Epithelial cell of esophagus (primary cell): ENCODE measurements at places on chromosomes 6 and 20.
A peak's percentile ranks its signal among the peaks of the same experiment; 100 is the strongest.

DNA sequence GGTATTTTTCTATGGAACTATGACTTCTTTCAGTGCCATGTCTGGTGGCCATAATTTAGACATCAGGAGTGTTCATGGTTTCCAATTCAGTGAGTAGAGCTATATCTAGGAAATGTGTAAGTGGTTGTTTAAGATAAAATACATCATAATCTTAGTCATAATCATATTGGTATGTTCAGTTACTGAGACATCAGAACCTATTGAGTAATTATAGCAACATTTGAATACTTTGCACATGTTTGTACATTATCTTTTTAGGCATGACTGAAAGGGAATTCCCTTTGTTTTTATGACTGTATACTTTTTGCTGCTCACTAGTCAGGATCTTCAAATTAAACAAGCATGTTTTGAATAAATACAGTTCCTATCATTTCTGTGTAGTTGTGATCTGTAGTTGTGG, 64.0 kb downstream of the STXBP5 start:
- DNase-seq = peak; percentile 71

DNA sequence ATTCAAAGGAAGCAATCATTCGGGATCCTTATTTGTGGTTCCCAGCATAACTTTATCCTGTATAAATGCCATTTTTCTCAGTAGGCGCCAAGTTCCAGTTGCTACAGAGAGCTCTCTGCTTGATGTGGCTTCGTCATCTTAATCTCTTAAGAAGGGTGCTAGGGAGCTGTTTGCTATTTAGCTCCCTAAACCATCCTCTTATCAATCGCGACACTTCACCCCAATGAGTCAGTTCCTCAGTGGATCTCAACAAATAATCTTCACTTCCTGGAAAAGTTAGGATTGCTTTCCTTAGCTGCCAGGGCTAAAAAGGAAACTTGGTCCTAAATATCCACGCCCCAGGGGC, 1.3 kb upstream of the NKAIN2 start:
- no peak for DNase-seq

GRCh38 chr6:119090256-119090655, 11.8 kb upstream of the FAM184A start:
- DNase-seq = peak; percentile 44

GRCh38 chr6:158441716-158442215, 118.1 kb upstream of the TMEM181 start:
- no peak for DNase-seq

- DNase-seq = no peak
Observed at GRCh38 chr20:34862724-34863123, 9.9 kb downstream of the GGT7 start.

- no peak for DNase-seq
Observed at GRCh38 chr20:63060057-63060991, 53.6 kb upstream of the BHLHE23 start.

GRCh38 chr6:169250660-169251059, 3.0 kb downstream of the THBS2 start:
- peak; percentile 89 for DNase-seq

GRCh38 chr20:56200456-56200855, 48.1 kb upstream of the MC3R start:
- DNase-seq = no peak

- peak; percentile 77 for DNase-seq
Observed at GRCh38 chr6:18551228-18551627, 164.1 kb downstream of the RNF144B start.

DNA sequence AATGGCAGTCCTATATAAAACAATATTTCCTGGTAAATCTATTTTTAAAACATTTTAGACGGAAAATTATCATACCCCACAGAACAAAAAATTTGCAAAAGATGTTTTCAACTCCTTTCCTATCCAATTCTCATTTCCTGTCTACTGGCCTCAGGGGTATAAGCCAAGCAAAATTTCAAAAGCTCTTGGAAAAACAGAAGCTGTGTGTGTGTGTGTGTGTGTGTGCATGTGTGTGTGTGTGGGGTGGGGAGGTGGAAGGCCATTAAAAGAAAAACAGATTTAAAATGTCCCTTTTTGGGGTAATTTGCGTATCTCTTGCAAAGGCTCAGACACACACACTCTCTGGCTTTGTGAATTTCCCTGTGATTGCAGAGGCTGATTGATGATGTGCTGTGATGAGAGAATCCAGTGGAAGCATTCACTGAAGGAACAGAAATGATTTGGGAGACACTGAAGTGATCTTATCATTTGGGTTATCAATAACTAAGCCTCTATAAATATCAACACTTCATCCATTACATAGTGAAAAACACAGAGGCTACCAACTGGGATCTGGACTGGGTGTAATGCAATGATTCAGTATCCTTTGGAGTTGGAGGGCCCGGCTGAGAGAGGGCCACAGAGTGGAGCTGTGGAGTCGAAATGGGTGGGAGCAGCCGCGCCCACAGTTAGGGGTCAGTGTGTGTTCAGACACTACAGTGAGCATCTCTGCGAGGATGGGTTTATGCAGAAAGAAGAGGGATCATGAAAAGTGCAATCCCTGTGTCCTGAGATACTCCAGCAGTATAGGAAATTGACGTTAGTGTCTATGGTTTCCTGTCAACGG, 106.8 kb upstream of the PREP start:
- DNase-seq = no peak

DNA sequence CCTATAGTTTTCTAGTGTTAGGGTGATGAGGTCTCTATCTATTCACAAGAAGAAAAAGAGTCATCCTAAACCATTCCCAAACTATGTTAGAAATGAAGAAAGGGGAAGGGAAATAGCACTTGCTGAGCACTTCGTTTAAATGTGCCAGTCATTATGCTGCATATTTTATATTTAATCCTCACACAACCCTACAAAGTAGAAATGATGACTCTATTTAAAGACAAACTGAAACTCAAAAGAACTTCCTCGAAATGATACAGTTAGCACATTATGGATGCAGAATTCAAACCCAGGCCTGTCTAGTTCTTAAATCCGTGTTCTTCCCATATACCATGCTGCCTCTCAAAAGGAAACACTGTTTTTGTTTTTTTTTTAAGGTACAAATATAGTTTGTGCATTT, 174.6 kb downstream of the GMPR start:
- no peak for DNase-seq

DNA sequence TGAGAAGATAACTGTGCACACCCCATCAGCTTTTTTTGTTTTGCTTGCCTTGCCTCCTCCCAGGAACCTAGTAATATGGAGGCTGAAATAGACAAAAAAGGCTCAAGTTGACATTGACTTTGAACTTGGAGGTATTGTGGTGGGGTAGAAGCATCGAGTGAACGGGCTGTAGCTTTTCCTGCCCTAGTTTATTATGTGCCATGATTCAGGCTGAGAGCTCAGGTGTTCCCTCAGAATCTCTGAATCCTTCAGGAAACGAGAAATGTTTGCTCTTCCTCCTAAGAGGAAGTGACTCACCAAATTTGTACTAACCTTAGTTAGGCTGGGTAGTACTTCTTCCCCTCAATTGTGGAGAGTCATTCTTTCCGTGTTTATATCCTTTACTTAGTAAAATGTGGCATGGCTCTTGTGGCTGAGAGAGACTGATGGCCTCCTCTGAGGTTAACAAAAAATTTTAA, 98.8 kb downstream of the SASH1 start:
- peak; percentile 84 for DNase-seq

DNA sequence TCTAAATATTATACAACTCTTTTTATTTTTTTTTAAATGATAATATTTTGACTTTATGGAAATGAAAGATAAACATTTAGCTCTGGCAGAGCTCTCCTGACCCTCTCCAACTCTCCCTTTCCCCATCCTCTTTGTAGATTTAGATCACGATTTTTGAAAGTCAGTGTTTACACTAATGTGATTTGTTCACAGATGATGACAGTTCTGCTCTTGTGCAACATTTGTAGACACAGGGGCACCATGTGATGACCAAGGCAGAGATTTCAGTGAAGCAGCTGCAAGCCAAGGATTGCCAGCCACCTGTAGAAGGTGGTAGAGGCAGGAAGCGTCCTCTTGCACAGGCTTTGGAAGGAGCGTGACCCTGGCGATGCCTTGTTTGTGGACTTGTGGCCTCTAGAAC, 483.2 kb downstream of the QKI start:
- DNase-seq = no peak

DNA sequence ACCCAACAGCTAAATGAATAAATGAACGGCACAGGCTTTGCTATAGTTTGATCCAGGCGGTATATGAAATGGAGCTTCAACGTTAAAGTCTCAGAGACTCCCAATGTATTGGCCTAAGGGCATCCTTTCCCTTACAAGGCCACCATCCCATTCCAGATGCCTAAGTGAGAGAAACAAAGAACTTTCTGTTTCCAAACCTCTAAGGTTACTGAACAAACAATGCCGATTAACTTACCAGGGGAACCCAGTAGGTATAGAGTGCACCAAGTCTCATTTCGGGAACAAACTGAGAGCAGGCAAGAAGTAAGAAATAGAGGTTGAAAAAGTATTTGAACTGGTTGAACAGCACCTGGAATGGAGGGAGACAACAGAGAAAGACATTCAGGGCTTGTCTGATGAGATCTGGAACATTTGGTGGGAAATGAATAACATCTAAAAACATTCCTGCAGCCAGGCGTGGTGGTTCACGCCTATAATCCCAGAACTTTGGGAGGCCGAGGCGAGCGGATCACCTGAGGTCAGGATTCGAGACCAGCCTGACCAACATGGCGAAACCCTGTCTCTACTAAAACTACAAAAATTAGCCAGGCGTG, 42.5 kb downstream of the ATP9A start:
- peak; percentile 26 for DNase-seq

- DNase-seq = no peak
Observed at GRCh38 chr6:126069449-126069848, 83.1 kb downstream of the TRMT11 start.

DNA sequence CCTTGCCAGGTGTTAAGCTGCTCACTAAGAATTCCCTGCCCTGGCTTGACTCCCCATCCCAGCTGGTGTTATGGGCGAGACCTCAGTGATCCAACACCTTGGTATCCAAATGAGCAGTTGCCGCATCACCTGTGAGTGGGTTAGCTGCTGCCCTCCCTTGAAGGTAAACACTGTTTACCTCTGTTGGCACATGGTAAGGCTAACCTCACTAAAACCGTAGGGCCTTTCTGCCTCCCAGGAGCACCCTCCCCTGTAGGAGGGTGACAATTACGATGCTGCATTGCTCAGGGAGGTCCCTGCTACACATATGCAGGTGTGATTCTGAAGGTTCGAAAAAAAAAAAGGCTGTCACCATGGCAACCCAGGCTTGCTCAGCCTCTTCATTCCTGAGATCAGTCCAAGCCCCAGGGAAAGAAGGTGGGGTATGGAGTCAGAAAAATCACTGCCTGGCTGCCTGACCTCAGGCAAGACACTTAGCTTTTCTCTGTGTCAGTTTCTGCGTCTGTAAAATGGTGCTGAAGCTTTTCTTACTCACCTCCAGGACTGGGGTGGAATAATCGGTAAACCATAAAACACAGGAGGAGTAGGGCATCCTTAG, 19.5 kb downstream of the PNPLA1 start:
- DNase-seq = peak; percentile 78

DNA sequence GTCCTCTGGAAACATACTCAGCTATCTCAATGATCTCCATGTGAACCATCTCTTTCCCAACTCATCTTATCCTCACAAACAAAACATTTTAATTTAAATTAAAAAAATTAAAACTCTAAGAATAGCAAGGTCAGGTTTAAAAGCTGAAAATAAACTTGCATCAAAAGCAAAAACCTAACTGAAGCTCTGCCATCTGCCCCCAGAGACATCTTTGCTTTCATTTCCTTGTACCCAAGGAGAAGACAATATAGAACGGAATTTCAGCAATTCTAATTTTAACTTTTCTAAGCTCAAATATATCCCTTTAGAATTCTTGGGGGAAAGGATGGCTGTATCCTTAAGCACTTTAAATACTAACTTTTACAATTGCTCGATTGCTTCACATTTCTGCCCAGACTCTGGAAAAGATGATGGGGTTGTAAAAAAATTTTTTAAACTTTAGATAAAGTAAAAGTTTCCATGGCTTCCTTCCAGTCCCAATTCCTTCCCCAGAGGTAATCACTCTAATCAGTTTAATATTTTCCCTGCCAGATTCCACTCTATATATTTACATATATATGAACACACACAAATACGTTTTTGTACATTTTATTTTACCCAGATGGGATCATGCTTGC, 69.2 kb upstream of the SMIM29 start:
- DNase-seq = no peak

- no peak for DNase-seq
Observed at GRCh38 chr6:112432853-112433252, 85.7 kb downstream of the RFPL4B start.

DNA sequence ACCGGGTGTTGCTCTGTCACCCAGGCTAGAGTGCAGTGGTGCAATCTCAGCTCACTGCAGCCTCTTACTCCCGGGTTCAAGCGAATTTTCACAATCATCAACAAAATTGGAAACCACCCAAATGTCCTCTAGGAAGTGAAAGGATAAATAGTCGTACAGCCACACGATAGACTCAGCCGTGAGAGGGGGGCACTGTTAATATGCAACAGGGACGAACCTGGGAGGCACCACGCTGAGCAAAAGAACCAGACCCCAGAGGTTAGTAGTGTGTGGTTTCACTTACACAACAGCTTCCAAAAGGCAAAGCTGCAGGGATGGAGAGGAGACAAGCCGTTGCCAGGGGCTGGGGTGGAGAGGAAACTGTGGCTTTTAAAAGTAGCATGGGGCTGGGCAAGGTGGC, 30.1 kb upstream of the NTSR1 start:
- DNase-seq = no peak

DNA sequence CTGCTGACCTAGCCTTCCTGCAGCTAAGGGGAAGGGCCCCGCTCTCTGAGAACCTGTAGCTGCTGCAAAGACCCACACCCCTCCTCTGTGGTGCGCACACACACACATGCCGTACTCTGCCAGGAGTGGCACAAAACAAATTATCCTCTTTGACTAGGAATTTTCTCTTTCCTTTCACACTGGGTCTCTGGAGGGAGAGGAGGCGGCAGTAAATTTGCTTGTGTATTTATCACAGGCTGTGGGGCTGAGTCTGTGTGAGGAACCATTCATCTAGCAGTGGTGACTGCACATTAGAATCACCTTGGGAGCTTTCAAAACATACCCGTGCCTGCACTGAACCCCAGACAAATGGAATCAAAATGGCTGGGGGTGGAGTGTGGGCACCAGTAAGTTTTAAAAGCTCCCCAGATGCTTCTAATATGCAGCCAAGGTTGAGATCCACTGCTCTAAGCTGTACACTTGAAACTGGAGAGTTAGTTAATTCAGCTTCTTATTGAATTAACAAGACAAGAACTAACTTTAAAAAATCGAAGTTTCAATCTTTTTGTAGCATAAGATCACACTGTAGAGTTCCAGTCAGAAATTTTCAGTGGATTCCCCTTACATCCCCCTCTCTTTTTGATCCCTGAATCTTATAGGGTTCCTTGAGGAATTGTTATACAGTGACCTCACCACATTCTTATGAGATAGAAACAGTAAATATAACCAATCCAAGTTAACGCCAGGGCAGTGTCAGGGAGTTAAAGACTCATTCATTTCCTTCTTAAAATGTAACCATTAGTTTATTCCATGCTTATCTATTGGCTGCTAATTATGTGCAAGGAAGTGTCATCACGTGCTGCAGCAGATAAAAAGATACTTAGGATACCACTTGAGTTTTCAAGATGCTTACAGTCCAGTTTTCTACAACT, 29.8 kb upstream of the GMDS start:
- DNase-seq = no peak
